ENCODE measurements at places on chromosomes 4 and X.
A peak's percentile ranks its signal among the peaks of the same experiment; 100 is the strongest.

DNA sequence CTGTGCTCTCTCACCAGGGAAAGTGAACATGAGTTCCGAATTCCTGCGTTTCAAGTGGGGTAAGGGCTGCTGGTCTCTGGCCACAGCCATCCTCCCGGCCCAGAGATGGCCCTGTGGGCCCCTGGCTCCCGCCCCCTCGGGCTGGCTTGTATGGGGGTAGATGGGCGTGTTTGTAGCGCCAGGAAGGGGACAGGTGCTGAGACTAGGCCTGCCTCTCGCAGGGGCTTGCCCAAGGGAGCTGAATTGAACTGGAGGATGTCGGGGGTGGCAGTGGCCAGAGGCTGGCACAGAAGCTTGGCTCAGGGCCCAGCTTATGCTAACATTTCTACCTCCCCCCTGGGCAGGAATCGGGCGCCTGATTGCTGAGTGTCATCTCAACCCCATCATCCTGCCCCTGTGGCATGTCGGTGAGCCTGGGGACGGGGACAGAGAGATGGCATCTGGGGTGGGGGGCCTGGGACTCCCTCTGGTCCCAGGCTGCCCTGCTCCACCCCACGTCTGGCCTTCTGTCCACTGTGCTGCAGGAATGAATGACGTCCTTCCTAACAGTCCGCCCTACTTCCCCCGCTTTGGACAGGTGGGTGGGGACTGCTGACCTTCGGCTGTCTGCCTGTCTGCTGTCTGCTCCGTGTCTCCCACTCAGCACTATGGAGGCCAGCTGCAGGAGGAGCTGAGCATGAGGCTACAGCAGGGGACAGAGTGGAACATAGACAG is 8.5 kb downstream of the TAFAZZIN start:
- no peak for DNase-seq

DNA sequence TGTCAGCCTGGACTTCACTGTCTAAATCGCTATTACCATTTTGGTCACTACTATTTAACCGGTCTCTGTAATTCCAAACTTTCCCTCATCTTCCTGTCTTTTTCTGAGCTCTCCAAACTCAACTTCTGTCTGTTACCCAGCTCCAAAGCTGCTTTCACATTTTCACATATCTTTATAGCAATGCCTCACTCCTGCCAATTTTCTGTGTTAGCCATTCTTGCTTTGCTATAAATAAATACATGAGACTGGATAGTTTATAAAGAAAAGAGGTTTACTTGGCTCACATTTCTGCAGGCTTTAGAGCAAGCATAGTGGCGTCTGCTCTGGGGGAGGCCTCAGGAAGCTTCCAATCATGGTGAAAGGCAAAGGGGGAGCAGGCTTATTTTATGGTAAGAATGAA is 368.3 kb upstream of the GNPDA2 start:
- no peak for DNase-seq

GRCh38 chr4:175443547-175443946 is 368.5 kb downstream of the GPM6A start:
- no peak for DNase-seq

DNA sequence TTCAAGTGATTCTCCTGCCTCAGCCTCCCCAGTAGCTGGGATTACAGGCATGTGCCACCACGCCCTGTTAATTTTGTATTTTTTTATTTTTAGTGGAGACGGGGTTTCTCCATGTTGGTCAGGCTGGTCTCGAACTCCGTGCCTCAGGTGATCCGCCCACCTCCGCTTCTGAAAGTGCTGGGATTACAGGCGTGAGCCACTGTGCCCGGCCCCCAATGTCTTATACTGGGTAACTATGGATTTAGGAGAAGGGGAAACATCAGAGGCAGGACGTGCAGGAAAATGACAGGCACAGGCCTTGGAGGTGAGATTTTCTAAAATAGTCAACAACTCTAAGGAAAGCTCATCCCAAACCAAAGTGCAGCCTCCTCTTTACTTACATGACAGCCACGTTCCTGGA is 11.1 kb upstream of the TSPYL2 start:
- no peak for DNase-seq

- DNase-seq, result no peak
Observed at GRCh38 chr4:25937801-25938200, 23.8 kb downstream of the SMIM20 start.

- peak; percentile 16 for DNase-seq
Observed at GRCh38 chr4:3681191-3681590, 85.0 kb upstream of the ADRA2C start.

- DNase-seq, result peak; percentile 52
Observed at GRCh38 chr4:40621592-40622512, 7.8 kb downstream of the RBM47 start.

- DNase-seq, result no peak
Observed at GRCh38 chrX:102723456-102723855, 2.9 kb downstream of the GPRASP3 start.

GRCh38 chrX:101931136-101931487 is 715 bp downstream of the ZMAT1 start:
- DNase-seq, result no peak

- DNase-seq, result no peak
Observed at GRCh38 chr4:23728393-23728792, 161.5 kb downstream of the PPARGC1A start.

GRCh38 chr4:101370663-101371210 is 23.4 kb upstream of the PPP3CA start:
- DNase-seq, result peak; percentile 55

DNA sequence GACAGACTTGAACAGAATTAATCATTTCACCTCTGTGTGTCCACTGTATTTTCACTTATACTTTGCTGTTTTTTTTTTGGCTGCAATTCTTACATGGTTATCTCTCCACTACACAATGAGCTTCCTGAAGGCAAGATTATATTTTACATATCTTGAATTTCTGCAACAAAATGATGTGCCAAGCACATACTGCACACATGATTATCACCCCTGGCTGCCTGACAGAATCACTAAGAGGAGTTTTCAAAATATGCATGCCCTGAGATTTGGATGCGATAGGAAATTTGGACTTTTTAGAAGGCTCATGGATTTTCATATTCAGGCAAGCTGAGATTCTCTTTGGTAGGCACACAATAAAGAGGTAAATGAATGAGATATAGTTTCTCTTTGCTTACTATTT is 1162.1 kb upstream of the IGFBP7 start:
- DNase-seq, result no peak

DNA sequence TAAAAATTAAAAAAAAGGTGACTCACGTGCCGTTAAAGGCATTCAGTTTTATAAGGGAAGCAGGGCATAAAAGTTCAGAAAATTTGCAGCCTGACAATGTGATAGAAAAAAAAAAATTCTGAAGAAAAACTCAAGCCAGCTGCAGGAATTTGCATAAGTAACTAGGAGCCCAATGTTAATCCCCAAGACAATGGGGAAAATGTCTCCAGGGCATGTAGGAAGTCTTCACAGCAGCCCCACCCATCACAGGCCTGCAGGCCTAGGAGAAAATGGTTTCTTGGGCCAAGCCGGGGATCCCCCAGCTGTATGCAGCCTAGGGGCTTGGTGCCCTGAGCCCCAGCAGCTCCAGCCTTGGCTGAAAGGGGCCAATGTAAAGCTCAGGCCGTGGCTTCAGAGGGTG is 31.2 kb downstream of the CHM start:
- peak; percentile 49 for DNase-seq

- DNase-seq, result no peak
Observed at GRCh38 chr4:172553216-172553615, 615.4 kb upstream of the GALNT7 start.

- no peak for DNase-seq
Observed at GRCh38 chrX:54818221-54818620, 10.7 kb downstream of the MAGED2 start.

DNA sequence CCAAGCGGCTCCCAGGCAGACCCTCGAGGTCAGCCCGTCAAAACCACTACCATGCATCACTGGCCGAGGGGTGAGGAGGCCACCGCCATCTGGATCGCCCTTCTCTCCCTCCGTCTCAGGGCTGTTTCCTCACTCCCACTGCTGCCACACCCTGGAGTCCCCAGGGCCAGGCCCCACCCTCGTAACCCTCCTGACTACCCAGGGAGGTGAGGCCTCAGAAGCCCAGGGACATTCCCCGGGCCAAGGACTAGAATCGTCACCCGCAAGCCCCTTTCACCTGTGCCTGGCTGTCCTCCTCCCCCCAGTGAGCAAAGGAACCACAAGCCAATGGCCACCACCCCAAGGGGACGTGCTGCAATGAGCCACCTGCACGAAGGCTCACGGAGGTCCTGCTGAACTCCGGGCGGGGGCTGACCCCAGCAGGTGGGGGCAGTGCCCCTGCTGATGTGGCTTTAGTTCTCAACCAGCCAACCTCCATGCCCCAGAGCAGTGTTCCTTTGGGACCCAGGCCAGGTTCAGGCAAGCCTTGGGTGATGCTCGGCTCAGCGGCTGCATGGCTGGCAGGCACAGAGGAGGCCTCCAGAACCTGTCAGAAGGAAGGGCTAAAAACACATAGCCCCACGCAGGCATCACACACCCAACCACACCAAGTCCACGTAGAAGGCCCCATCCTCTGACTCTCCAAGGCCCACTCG is 23.8 kb downstream of the PPP2R2C start:
- no peak for DNase-seq

DNA sequence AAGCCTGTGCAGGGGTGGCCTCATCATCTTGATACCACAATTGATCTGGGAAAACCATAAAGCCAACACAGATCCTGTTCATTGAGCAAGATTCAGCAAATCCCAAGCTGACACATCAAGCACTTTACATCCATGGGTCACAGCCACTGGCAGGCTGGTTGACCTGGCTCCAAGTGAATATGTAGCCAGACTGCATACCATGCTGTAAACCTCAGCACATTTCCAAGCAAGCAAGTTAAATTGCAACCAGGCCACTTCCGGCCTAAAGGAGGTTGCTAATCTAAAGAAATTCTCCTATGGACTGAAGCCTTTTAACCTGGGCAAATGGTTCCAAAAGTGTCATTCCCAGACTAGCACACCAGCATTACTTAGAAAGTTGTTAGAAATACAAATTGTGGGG is 54.4 kb upstream of the USP26 start:
- DNase-seq, result no peak

- no peak for DNase-seq
Observed at GRCh38 chr4:130608121-130608520, 1512.2 kb downstream of the C4orf33 start.

DNA sequence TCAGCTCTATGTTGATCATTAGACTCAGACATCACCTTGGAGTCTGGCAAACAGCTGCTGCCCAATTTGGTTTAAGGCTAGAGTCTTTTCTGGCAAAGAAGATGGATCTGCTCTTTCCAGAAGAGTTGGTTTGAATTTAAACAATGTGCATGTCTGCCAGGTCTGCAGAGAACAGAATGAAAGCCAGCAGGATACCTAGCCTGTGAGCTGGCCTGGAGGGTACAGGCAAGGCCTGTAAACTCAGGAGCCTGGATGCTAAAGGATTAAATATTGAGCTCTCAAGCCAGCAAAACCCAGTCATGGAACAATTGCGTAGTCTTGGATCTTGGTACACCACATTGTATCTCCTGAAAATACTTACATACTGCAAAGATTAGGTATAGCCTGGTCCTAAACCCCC is 15.6 kb upstream of the PDLIM3 start:
- no peak for DNase-seq

DNA sequence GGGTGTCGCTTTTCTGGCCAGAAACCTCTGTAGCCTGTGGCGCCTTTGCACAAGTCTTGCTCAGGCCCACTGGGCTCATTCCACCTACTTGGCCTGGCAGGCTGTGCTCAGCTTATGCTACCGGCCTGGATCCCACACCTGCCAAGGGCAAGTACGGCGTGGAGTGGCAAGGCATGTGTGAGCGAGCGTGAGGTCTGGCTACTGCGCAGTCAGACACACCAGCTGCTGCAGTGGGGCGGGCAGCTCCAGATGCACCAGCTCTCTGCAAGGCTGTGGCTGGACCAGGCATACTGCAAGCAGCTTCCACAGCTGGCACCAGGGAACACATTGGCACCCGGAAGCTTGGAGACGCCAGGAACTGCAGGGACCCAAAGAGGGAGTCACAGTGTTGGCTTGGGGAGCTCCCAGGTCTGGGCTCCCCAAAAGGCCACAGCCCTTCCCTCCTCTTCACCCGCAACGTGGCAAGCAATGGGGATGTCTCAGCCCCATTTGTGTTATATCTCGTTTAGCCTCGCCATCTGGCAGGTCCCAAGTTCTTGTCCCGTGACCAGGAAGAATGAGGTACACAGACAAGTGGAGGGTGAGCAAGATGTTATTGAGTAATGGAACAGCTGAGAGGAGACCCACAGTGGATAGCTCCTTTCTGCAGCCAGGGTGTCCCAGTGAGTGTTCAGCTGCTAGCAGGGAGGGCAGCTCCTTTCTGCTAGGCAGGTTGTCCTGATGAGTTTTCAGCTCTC is 3.8 kb upstream of the FBXW7 start:
- DNase-seq, result no peak

- DNase-seq, result no peak
Observed at GRCh38 chr4:168655182-168655581, 158.3 kb downstream of the PALLD start.

DNA sequence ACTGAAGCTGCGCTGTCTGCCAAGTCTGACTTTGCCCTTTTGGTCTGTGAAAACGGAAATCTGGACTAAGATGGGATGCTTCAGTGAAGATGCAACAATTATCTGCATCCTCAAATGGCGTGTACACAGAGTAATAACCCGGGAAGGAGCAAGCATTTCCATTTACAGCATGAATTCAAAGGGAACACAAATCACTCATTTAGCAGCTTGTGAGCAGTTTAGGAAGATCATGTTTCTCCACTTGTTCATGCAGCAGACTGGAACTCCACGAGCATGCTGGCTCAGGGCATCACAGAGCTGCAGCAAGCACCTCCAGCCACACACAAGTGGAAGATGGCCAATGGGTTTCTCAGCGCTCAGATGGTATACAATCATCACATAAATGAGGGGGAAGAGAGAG is 175.5 kb downstream of the NLGN4X start:
- DNase-seq, result no peak
